HS-5 (cell line): ENCODE measurements at places on chromosomes 12 and 14.

DNA sequence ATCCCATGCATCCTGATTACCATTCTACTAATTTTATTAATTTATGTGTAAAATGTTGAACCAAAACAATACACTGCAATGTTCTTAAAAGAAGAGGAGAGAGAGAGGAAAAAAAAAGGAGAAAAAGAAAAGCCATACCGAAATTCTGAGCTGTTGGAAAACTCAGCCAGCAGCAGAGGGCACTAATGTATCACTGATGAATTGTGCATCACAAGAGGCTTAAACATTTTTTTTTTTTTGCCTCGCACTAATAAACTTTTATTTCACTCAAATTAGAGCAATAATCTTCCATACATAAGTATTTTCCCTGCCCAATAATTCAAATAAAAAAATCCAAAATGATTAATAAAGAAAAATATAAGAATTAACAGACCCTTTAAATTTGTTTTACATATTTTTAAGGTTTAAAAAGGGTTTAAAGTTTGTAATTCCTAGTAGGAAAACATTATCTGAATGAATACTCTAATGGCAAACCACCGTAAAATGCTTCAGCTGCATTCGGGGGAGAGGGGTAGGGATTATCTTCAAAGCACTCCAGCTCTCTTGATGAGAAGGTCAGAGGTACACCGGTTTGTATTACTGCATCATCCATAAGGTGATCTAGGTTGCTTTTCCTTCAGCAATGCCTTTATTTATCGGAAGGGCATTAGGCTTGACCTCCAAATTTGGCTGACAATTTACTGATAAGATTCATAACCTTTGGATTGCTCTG, 41.9 kb downstream of the ATP23 start:
- DNase-seq, result peak; percentile 29

GRCh38 chr12:80708975-80709328, 1.5 kb downstream of the MYF6 start:
- no peak for DNase-seq

- no peak for DNase-seq
These were observed 158.4 kb downstream of the PPM1H start for GRCh38 chr12:62776575-62776974.

- no peak for DNase-seq
These were observed 4.0 kb upstream of the SYCP3 start for GRCh38 chr12:101743242-101743641.

GRCh38 chr14:101687756-101688546, 73.6 kb upstream of the PPP2R5C start:
- no peak for DNase-seq

- DNase-seq, result no peak
These were observed 90.0 kb downstream of the RMST start for GRCh38 chr12:97552410-97553121.

GRCh38 chr12:124346425-124347168, 51.7 kb downstream of the RFLNA start:
- no peak for DNase-seq

GRCh38 chr12:108449478-108449877, 65.6 kb upstream of the FICD start:
- DNase-seq, result no peak

- DNase-seq, result no peak
These were observed 8.7 kb downstream of the STAC3 start for GRCh38 chr12:57242329-57242690.

- DNase-seq, result no peak
These were observed 69.7 kb upstream of the CCND2 start for GRCh38 chr12:4203772-4204376.

DNA sequence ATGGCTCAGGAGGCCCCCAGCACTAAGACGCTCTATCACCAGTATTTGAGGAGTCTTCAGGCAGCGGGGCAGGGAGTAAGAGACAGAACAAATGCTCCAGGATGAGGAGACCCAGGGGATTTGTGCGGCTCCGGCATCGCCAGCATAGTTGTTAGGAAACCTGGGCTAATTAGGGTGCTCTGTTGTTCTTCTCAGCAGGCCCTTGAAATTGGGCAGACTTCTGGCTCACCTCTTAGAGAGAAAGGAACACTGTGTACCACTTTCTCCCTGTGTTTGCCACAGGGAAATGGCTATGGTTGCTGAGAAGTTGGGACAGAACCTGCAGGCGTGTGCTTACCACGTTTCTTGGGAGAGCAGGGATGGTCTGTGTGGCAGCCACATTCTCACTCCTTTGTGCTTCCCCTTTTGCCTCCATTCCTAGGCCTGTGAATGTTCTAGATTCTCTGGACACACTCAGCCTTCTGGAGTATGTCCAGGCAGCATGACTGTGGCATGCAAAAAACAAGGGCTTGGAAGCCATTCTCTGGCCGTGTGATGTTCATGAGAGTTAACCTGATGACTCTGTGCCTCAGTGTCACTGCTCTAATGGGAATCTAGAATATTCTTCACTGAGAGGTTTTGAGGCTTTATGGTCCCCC, 109.0 kb downstream of the CHST11 start:
- no peak for DNase-seq

DNA sequence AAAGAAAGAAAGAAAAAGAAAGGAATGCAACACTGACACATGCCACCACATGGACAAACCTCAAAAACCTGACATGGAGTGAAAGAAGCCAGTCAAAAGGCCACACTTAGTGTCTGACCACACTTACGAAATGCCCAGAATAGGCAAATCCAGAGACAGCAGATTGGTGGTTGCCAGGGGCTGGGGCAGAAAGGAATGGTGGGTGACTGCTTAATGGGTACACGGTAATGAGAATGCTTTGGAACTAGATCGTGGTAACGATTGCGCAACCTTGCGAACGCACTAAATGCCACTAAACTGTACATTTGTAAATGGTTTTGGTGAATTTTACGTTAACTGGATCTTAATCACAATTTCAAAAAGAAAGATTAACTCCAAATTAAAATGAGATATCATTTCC, 39.5 kb downstream of the SCARB1 start:
- DNase-seq, result no peak
